ENCODE measurements at places on chromosomes 7 and 10. TPM values are rescaled to one million over a fixed set of nuclear protein-coding genes. Genes with fewer than 3 reads are reported as not detected.

NXPH1 gene
- not detected for total RNA-seq

IL2RA gene
- 2.2 TPM for total RNA-seq

DNA sequence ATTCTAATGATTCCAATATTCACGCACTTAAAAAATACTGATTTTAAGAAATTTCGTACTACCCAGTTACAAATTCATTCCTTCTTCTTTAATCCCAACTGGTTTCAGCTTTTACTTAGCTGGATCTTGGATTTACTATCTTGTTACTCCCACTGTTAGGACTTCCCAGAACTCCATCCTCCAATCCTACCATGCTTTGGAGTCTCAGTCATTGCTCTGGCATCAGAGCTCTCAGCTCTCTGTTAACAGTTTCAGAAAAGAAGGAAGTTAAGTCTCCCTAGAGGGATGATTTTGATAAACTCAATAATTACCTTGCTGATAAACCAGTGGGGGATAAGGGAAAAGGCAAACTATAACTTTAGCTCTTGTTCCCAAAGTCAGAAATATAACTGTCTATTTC, 9.5 kb downstream of the PPA1 start:
- no peak for DNase-seq

GIMAP4 gene
- total RNA-seq = 23.5 TPM

FIS1 gene
- total RNA-seq = 159 TPM

DNA sequence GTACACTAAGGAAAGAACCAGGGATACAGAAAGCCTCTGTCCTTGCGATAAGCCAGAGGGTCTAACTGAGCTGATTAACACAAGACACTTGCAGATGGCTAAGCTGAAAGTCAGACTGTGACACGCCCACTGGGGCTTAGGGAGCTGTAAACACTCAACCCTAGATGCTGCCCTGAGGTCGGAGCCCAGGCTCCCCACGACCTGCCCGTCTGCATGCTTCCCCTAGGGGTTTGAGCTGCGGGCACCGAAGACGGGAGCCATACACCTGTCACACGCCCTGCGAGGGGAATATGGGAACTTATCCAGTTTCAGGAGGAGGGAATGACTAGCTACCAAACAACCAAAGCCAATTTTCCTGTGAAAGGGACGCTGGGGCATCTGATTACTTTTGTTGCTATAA, 96.0 kb downstream of the HTR5A start:
- no peak for DNase-seq

DNA sequence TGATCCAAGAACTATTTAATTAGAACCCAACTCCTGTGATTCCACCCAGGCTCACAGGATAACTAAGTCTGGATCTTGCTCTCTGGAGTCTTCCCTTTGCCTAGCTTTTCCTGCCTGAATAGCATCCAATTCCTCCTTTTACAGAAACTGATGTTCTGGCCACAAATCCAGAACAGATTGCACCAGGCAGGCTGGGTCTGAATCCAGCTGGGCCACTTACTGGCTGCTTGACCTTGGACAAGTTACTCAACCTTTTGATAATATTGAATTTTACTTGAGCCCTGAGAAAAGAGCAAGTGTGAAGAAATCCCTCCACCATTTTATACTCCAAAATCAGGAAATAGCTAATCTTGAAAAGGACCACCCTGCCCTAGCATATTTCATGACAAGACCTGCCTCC, 55.5 kb upstream of the SLC35G1 start:
- DNase-seq = no peak

RBM20 gene
- total RNA-seq = 0.68 TPM

- DNase-seq = no peak
These were observed 729.1 kb downstream of the TNS3 start for GRCh38 chr7:46852795-46853194.

- peak; percentile 70 for DNase-seq
These were observed at the start of gene HOXA3 for GRCh38 chr7:27151931-27152815. TSS of gene HOXA3 (minus strand) at chr7:27152583. CDS start at chr7:27110640, 41,943 bp downstream.

GRCh38 chr7:105046414-105046813, 32.4 kb downstream of the KMT2E start:
- no peak for DNase-seq

DNA sequence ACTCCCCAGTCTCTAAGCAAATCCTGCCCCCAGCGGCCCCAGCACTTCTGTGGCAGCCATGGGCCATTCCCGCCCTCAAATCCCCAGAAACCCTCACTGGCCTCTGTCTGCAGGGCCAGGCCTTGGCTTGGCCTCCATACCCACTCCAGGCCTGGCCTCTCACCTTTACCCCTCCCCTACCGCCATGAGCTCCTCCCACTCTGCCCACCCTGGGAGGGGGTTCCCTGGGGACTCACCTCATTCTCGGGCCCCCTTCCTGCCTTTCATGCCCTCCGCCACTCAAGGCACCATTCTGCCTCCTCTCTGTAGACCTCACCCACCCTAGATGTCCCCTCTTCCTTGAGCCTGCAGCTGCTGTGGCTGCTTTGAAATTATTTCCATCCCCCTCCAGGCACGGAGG, 41.0 kb downstream of the PRF1 start:
- no peak for DNase-seq

ITPRID1 gene
- not detected for total RNA-seq

DNA sequence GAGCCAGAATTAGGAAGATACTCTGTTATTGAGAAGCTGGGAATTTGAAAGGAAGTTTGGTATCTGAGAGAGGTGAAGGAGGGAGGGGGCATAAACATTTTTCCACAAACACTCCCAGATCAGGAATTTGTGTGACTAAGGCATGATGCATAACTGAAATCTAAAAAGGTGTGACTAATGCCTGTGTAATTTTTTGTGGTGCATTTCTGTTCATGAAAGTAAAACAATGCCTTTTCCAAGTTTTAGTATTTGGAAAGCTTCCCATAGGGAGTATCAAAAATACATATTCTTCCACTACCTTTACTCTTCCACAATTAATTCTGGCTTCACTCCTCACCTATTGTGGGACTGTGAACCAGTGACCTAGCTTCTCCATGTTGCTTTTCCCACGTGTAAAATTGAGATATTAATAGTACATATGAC, 56.4 kb upstream of the CAV2 start:
- no peak for DNase-seq

- peak; percentile 39 for DNase-seq
These were observed 20.6 kb downstream of the CALML5 start for GRCh38 chr10:5478694-5479305.

DNA sequence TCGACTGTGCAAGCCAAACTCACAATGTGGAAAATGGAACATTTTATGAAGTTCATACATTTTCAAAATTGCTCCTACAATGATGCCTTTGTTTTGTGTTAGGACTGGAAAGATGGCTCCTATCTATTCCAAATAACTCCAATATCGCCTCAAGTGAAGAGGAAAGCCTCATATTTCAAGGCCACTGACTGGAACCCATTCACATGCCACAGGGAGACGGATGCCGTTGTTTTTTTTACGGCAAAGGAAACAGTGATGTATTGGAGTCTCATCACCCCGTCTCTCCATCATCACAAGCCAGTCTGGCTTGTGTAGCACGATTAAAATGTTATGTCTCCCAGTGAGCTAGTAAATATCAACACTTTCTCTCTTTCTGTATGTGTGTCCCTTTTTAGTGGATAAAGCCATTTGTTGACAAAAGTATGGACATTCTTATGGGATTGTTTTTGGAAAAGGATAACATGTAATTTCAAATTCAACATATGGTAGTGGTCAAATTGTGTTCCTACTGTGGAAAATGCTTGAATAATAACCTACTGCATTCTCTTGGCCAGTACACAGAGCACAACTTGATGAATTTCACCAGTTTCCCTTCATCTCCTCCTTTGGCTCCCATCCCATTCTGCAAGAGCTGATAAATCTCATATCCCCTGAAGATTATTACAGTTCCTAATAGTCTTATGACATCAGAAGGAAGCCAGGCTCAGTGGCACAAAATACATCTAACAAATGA, 109.5 kb upstream of the PITRM1 start:
- no peak for DNase-seq

HTRA1 gene
- total RNA-seq = 55.2 TPM

GRCh38 chr7:44447874-44448425, 42.5 kb downstream of the NUDCD3 start:
- no peak for DNase-seq

DNA sequence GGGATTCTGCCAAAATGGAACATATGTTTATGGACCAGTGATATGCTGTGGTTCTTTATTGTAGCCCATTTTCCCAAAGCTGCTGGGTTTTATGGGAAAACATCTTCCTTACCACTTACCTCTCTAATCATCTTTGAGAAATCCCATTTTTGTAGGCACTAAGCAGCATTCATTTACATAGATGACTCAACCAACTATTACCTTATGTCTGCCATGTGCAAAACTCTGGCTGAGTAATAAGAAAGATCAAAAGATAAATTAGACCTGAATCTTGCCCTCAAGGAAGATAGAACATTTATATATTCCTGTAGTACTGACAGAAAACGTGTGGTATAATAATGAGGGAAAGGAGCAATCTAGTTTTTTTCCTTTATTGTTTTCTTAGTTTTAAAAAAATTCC, 24.3 kb downstream of the CBLL1 start:
- DNase-seq = no peak

DNA sequence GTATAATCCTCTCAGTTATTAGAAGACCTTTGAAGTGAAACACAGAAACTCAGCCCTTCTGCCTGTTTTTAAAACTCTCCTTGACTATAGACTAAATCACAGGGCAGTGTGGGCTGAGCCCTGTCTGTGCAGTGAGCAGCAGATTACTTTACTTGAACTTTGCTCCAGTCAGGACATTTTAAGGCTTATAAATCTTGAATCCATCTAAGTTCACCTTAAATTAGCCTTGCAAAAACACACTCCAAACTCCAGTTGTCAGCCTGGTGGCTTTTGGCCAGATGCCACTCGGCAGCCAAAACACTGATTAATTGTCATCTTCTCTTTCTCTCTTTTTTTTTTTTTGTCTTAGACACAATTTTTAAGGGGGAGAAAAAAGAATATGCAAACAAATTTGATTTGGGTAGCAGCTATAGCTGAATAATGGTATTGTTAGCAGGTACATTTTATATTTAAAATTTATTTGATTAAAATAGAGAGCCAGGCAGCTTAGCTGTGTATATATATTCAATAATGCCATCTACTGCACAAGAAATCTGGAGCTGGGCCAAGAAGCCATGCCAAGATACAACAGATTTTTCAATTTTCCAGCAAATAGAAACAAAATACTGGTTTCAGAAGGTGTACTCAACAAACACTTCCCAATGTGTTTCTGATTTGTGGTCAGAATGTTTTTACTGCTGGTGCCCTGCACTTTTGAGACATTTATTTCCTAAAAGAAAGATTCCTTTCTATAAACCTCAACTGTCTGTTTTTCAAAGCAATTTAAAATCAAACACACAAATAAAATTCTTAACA, 247.7 kb downstream of the TFEC start:
- no peak for DNase-seq

RPEL1 gene
- total RNA-seq = not detected

PHTF2 gene
- 22.0 TPM for total RNA-seq

DNA sequence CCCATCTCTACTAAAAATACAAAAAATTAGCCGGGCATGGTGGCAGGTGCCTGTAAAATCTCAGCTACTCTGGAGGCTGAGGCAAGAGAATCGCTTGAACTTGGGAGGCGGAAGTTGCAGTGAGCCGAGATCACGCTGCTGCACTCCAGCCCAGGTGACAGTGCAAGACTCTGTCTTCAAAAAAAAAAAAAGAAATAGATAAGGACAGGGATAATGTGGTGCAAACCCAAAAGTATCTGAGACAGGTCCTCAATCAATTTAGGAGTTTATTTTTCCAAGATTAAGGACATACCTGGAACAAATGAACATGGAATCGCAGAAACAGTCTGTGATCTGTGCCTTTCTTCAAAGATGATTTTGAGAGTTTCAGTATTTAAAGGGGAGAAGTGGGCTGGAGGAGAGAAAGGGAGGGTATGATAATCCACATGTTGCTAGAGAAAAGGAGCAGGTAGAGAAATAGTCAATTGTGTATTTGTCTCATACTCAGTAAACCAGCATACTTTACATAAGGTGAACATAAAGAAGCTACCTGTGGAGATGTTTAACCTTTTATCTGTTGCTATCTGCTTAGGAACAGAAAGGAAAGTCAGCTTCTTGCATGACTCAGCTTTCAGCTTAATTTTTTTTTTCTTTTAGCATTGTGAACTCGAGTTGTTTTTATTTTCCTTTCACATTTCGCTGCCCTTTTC, 4.9 kb upstream of the MTPN start:
- DNase-seq = no peak

- no peak for DNase-seq
These were observed 213.8 kb downstream of the AHR start for GRCh38 chr7:17512181-17512675.

DNA sequence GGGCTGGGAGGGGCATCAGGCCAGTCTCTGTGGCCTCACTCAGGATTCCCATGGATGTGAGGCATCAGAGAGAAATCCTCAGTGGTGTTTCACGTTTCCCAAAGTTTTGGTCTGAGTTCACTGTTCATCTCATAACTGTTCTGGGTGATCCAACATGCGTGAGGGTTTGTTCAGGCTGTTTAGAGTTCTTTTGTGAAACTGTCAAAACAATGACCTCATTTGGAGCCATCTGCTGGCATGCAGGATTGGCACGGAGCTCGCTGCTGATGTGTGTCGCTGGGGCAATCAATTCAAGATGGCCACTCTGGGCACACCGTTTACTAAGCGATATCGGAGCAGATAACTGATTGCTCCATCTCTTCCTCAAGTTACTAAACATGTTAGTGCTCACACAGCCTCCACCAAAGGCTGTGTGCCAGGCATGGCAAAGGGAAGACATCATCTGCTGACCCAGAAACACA, 365.6 kb downstream of the WDR11 start:
- DNase-seq = peak; percentile 65

GNAT3 gene
- total RNA-seq = not detected

DNA sequence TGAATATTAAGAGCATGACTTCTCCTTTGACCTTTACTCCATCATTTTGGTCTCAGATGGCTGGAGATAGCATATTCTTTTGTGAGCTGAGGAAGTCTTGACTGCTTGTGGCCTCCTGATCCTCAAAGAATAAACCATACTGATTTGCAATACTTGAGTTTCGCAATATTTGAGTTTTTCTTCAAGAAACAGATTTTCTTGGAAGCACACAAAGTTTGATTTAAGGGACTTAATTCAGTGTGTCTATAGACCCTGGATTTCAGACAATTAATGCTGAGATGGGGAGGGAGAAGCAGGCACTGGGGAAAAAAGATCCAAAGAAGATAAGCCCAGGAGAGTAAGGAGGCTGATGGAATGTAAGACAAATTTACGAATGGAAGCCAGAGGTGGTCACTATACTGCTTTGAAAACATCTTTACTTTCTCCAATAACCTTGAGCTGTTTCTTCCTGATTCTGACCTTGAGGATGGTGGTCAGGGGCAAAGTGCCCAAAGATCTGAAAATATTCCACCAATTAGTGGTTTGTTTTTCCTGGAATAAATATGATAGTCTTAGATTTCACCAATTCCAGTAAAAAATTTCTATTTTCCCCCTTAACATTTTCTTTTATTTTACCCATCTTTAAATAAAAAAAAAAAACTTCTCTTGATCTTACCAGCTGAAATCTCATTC, 7.5 kb downstream of the EPDR1 start:
- no peak for DNase-seq

AKR1D1 gene
- not detected for total RNA-seq

DNA sequence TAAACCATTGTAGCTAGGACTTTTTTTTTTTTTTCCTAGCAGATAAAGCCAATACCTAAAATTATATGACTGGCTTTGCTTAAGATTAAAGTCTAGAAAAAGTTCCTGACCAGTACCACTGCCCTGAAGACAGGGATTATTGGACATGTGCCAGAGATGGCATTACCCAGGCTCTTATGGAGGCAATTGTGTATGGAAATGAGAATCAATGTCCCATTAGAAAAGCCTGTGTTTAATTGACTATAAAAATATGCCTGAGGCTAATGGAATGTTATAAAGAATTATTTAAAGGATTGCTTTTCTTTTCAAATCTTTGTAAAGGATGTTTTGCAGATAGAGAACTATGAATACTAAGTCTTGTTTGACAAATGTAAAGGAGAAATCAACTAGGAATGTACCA, 196.7 kb downstream of the ANK3 start:
- no peak for DNase-seq
